Stimulated activated CD8-positive, alpha-beta memory T cell treated with anti-CD3 and anti-CD28 coated beads, Interleukin-7, amount 100 ng/mL, for 4 hours (primary cell): ENCODE measurements at places on chromosomes 1 and 21.

GRCh38 chr1:63506782-63507181 is 16.2 kb downstream of the ITGB3BP start:
- no peak for DNase-seq

- no peak for DNase-seq
These were observed 41.5 kb upstream of the HAO2 start for GRCh38 chr1:119327094-119327449.

- DNase-seq, result no peak
These were observed 55.0 kb downstream of the S1PR1 start for GRCh38 chr1:101291562-101292380.

- no peak for DNase-seq
These were observed 2.9 kb downstream of the PTPRF start for GRCh38 chr1:43533584-43533983.

DNA sequence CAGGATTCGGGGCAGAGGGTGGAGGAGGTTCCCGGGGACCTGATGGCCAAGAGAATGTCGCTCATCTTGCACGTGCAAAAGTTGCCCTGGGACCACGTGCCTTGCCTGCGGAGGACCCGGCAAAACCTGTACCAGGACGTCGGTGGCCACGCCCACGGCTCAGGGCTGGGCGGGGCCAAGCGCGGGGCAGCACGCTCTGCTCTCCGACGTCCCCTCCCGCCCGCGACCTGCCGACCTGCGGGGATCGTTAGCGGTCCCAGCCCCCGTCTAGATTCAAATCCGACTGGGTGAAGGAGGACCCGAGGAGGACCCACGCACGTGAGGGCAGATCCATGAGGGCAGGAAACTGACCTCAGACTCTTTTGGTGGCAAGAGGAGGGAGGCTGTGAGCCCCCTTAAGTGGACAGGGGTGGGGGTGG is at the start of gene C1orf167:
C1orf167 (plus strand) TSS at position 206 of the 419 bp plus-strand sequence. CDS start 2,208 bp downstream, outside the sequence.
- DNase-seq, result no peak

GRCh38 chr1:184954232-184954995 is 19.9 kb downstream of the NIBAN1 start:
- no peak for DNase-seq

DNA sequence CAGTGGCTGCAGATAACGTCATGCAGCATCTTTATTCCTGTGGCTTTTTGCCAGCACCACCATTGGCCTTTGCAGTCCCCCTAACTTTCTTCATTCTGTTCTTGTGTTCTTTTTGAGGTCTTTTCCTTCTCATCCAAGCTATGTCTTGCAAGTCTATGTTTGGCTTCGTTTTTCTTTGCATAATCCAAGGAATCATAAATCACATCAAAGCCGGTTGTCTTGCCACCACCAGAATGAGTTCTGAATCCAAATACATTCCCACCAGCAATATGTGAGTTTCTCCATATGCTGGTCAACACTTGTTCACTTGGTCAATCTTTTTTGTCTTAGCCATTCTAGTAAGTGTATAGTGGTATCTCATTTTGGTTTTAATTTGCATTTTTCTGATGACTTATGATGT is 70.6 kb upstream of the AK4 start:
- no peak for DNase-seq

- no peak for DNase-seq
These were observed 152.4 kb downstream of the RWDD3 start for GRCh38 chr1:95386371-95386770.

DNA sequence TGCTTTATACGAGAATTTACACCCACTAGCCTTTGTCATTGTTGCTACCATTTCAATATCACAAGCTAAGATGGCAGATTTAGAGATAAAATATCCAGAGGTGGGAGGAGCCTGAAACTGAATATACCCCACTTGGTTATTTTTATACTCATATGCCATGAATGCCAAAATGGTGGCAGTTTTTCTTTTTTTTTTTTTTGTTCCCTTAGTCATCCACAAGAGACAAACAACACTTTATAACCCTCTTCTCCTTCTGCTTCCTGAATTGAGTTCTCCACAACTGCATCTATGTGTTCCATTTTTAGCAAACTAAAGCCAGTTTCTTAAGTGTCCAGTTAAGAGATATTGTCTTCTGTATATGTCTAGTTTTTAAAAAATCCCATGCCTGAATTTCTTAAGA is 558.4 kb downstream of the LMO4 start:
- DNase-seq, result no peak

DNA sequence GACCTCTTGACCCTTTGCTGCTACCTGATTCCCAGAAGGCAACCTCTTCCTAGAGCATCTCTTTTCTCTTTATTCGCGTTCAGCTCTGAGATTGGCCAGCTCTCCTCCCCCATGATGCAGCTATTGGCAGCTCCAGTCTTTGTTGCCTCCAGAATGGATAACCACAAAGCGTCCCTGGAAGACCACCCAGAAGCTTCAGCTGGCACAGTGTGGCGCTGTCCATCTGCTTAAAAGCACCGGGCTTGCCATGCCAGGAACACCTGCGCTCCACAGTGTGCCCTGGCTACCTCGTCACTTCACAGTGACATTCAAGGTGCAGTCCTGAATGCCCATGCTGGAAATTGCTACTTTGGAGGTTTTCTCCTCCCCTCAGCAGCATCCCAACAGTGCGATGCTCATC is 353.9 kb downstream of the LMO4 start:
- DNase-seq, result no peak

- DNase-seq, result no peak
These were observed 9.3 kb upstream of the MARCKSL1 start for GRCh38 chr1:32345289-32345827.

- no peak for DNase-seq
These were observed 12.5 kb upstream of the KPRP start for GRCh38 chr1:152745289-152745704.

DNA sequence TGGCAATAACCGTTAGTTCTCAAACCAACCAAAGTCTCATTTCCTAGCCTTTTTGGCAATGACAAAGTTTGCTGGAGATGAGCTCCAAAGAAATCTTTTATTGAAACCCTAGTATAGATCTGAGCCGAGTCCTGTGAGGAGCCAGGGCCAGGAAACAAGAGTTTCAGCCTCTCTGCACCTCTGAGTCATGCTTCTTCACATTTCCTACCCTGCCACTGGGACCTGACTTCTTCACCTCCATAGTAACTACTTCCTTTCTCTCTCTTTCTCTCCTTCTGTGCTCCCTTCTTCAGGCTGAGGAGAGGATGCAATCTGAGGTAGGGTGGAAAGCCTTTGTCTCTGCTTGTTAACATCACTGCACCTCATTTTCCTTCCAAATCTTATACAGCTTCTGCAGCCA is 38.7 kb upstream of the IPO9 start:
- DNase-seq, result no peak

DNA sequence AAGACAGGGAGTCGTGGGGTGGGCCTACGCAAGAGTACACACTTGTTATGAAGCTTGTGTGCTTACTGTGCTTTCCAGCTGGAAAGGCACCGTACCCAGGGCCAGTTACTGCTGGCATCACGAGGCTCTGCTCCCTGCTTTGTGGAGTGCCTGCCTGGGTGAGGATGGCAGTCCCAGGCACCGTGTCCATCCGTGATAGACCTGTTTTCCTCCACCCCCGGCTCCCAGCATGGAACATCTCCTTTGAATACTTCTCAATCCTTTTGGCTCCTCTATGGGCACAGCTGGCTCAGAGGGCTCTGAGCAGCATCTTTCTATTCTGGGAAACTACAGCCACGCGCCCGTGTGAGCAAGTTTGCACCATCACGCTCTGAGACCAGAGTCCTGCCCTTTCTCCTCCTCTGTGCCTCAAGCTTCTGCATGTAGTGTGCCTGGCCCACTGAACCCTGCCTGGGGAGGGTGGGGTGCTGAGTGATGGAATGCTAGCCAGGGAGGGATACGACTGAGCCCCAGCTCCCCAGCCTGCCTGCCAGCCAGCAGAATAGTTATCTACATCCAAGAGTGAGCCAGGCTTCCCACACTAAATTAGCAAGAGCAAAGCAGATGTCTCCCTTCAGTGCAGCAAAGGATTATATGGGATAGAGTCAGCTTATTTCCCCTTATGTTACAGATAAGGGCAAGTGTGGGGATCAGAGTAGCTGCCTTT is 7.1 kb upstream of the TNR start:
- no peak for DNase-seq

GRCh38 chr1:60280819-60281218 is 207.2 kb upstream of the C1orf87 start:
- no peak for DNase-seq

DNA sequence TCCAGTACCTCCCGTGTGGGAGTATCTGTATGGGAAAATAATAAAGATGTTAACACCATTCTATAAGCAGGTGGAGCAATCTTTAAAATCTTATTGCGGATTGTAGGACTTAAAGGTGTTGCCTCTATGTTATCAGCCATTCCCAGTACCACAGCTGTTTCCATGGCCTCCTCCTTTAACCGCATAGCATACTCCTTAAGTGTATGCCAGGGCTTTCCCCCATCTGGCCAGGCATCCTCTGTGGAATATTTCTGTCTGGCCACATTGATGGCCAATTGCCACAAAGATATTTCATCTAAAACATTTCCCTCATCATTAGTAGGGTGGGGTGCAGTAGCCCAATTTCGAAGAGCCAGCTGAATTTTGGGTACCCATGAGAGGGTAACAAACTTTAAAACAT is 7.3 kb upstream of the STUM start:
- no peak for DNase-seq

DNA sequence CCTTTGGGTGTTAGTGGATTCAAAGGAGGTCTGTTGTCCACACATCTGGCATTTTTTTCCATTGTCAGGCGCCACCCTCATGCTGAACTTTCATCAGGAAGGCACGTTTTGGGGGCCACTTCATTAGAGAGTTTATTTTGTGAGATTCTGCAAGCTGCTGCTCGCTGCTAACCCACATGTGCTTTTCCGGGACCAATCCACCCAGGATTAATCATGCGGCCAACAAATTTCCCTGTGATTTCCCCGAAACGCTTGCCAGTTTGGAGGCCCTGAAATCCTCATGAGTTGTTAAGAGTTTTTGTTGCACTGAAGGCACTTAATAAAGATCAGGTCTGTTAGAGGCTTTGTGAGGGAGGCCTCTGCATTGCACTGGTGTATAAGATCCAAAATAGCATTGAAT is 2.4 kb downstream of the PDPN start:
- no peak for DNase-seq

- no peak for DNase-seq
These were observed 322.5 kb upstream of the ADGRL2 start for GRCh38 chr1:81478219-81478618.

GRCh38 chr1:46571691-46572225 is 20.3 kb upstream of the KNCN start:
- DNase-seq, result no peak

DNA sequence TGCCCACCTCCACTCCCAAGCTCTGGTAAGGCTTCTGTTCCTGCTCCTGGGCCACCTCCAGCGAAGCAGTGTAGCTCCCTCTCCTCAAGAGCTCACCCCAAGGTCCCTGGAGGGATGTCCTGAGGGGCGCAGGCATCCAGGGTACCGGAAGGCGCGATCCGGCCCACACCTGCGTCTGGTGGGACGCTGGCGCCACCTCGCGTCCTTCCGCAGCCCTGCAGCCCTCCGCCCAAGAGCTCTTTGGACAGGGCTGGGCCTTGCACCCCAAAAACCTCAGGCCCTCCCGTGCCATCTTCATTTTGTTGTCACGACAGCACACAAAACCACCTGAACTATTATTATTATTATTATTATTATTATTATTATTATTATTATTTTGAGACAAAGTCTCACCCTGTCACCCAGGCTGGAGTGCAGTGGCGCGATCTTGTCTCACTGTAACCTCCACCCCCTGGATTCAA is 49.2 kb upstream of the PAX7 start:
- DNase-seq, result no peak

- no peak for DNase-seq
These were observed 118.4 kb downstream of the PIGK start for GRCh38 chr1:77100875-77101274.

GRCh38 chr1:204073837-204074273 is 940 bp downstream of the SOX13 start:
- DNase-seq, result no peak

DNA sequence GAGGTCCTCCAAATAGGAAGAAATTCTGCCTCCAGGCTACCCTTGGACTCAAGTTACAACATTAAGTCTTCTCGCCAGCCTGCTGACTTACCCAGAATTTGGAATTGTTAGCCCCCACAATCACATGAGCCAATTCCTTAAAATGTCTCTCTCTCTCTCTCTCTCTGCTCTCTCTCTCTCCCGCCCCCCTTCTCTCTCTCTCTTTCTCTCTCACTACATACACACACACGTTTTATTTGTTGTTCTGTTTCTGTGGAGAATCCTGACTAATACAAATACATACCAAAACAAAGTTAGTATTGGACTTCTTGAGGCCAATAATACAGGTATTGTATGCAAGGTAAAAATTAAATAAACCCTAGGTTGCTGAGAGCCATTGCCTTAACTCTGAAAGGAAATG is 72.1 kb downstream of the TNFSF18 start:
- no peak for DNase-seq

DNA sequence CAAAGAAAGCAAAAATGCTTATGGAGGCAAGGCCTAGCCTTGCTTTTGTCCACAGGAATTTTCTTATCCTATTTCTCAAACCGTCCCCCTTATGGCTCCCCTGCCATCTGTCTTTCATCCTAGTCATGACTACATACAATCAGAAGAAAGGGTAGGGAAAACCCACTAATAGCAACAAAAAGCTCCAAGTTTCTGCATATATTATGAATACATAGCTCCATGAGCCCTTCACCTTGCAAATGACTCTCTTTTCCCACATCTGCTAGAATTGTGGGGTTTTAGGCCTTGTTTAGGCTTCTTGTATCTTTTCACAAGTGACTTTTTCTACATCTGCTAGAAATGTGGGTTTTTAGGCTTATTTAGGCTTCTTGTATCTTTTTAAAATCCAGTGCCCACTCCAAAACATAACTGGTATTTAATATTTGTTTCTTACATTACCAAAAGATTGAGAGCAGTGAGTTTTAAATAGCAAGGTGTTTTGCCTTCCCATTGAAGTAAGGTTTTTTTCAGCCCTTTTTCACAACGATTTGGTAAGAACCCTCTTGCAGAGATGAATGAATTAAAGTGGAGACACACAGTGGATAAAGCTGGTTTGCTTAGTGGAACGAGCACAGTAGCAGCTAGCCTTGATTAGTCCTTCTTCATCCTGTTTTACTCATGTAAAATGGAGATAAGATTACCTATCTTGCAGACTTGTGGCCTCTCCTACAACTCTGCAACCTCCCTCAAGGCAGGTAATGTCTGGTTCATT is 4.4 kb downstream of the GADD45A start:
- DNase-seq, result no peak

- DNase-seq, result no peak
These were observed 4.0 kb upstream of the GBP5 start for GRCh38 chr1:89276690-89277089.

GRCh38 chr1:84840346-84840745 is 52.7 kb downstream of the LPAR3 start:
- DNase-seq, result no peak

DNA sequence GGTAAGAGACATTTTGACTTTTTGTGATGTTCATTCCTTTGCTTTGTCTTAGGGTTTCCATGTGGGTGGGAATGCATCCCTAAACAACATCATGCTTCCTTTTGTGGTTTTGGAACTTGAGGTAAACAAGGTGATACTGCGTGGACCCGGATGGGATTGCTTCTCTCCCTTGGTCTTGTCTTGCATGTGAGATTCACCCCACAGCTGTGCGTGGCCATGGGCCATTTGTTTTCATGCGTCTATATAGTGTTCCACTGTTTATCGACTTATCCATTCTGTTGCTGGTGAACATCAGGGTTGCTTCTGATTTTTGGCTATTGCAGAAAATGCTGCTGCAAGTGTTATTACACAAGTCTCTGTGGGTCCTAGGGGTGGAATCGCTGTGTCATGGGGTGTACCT is 21.1 kb downstream of the CRYAA start:
- no peak for DNase-seq

GRCh38 chr1:77193951-77194350 is 25.3 kb downstream of the PIGK start:
- no peak for DNase-seq

- no peak for DNase-seq
These were observed 43.4 kb downstream of the VANGL1 start for GRCh38 chr1:115685029-115685705.
